ENCODE measurements at places on chromosomes 2 and 18.

- no peak for DNase-seq
- no peaks in the 10 kb centered on the region for H3K36me3 ChIP-seq
- H3K27me3 ChIP-seq = no peaks in the 10 kb centered on the region
- no peak overlapping the region for H3K27ac ChIP-seq
- H3K4me3 ChIP-seq = no peak overlapping the region
Measured at GRCh38 chr2:146764301-146764700, 1080.5 kb upstream of the ACVR2A start.

GRCh38 chr18:62523631-62524439 lies 1.0 kb downstream of the ZCCHC2 start:
- H3K4me1 ChIP-seq = peaks cover 38% of the 10 kb centered on the region
- peak; percentile 76 for DNase-seq
- H3K27me3 ChIP-seq = no peaks in the 10 kb centered on the region
- no peaks in the 10 kb centered on the region for H3K36me3 ChIP-seq
- H3K4me3 ChIP-seq = peak overlapping the region; percentile 92

DNA sequence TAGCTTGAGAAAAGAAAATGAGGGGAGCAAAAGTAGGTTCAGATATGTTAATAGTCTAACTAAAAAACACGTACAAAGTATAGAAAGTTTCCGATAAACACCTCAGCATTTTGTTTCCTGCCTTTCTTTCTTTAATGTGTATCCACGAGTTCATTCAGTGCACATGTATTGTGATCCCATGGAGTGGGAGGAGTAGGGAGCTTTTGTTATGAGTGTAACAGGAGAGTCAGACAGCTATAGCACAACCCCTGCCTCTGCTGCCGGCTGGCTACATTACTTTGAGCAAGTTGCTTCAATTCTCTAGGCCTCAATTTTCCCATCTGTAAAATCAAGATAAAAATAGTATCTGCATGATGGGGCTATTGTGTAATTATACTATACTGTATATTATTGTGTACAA lies 249.2 kb upstream of the FIGN start:
- no peaks in the 10 kb centered on the region for H3K4me1 ChIP-seq
- no peak for DNase-seq
- no peak overlapping the region for H3K27ac ChIP-seq
- no peaks in the 10 kb centered on the region for H3K27me3 ChIP-seq
- no peak overlapping the region for H3K4me3 ChIP-seq

GRCh38 chr2:8986327-8986976 lies 17.0 kb downstream of the MBOAT2 start:
- H3K36me3 ChIP-seq = no peaks in the 10 kb centered on the region
- H3K4me1 ChIP-seq = peaks cover 4% of the 10 kb centered on the region

DNA sequence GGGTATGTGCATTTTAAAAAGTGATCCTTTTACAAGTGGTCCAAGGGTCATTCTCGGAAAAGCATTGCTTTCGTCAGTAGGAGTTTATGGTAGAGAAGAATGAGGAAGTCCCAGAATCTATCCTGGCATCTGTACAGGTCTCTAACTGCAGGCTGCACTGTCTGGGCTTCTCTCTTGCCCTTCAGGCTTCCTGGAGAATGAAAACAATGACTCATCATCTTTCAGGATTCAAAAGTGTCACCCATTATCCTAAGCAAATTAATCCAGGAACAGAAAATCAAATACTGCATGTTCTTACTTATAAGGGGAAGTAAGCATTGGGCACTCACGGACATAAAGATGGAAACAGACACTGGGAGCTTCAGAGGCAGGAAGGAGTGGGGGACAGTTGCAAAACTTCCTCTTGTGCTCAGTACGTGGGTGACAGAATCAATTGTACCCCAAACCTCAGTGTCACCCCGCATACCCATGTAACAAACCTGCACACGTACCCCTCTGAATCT lies 60.2 kb upstream of the TXNDC2 start:
- DNase-seq = no peak
- no peaks in the 10 kb centered on the region for H3K27me3 ChIP-seq
- no peaks in the 10 kb centered on the region for H3K36me3 ChIP-seq

DNA sequence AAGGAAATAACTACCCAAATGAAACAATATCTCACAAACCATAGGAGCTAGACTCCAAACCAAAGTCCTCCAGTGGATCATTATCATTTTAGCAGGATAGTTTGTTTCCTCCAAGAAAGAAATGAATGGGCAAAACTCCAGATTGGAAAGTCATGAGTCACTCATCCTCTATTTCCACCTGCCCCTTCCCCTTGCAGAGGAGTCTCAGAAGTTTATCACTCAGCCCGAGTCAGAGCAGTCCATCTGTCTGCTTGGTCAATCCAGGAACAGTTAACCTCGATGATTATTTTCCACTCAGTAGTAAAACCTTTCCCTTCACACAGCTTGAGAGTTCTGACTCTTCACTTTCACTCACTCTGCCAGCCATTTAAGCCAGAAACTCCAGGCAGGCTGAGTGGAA lies 462.2 kb downstream of the BCL11A start:
- H3K27me3 ChIP-seq = no peaks in the 10 kb centered on the region
- no peak for DNase-seq
- no peaks in the 10 kb centered on the region for H3K4me1 ChIP-seq
- no peaks in the 10 kb centered on the region for H3K36me3 ChIP-seq

GRCh38 chr2:104028061-104028460 lies 825.9 kb upstream of the POU3F3 start:
- H3K27ac ChIP-seq = no peak overlapping the region
- no peak overlapping the region for H3K4me3 ChIP-seq
- no peaks in the 10 kb centered on the region for H3K4me1 ChIP-seq
- DNase-seq = no peak
- no peaks in the 10 kb centered on the region for H3K27me3 ChIP-seq
- no peaks in the 10 kb centered on the region for H3K36me3 ChIP-seq

All from lower lobe of right lung (tissue), 2 donors.